ENCODE measurements at places on chromosomes 12 and 14.

- no peak for DNase-seq
These were observed 22.6 kb upstream of the TRAF3 start for GRCh38 chr14:102754370-102755262.

- no peak for DNase-seq
These were observed 11.3 kb upstream of the SNAPC1 start for GRCh38 chr14:61750708-61751474.

DNA sequence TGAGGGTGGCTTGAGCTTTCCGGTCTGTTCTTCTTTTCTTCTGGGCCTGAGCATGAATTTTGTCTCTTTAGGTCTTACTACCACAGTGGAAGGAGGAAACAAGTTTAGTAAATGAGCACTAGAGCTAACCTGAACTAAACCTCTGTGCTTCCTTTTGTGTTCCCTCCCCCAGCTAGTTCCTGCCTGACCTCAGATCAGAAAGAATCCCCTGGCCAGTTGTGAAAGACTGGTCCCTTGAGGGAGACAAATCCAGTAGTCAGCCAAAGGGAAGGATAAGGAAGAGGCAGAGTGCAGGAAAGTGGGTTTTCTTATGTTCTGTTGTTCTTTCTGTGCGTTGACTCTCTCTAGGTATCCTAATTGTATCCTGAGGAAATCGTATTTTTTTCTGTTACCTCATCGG, 17.5 kb downstream of the ZNF664 start:
- no peak for DNase-seq

- no peak for DNase-seq
These were observed 545.4 kb downstream of the FOXG1 start for GRCh38 chr14:29311983-29312382.

- DNase-seq, result no peak
These were observed 94.1 kb downstream of the PPM1H start for GRCh38 chr12:62840806-62841205.

- DNase-seq, result no peak
These were observed 79.9 kb upstream of the NCOR2 start for GRCh38 chr12:124647316-124647715.

- no peak for DNase-seq
These were observed 139.4 kb downstream of the PDE3A start for GRCh38 chr12:20507711-20508110.

- DNase-seq, result no peak
These were observed 10.2 kb upstream of the LTA4H start for GRCh38 chr12:96045566-96045965.

DNA sequence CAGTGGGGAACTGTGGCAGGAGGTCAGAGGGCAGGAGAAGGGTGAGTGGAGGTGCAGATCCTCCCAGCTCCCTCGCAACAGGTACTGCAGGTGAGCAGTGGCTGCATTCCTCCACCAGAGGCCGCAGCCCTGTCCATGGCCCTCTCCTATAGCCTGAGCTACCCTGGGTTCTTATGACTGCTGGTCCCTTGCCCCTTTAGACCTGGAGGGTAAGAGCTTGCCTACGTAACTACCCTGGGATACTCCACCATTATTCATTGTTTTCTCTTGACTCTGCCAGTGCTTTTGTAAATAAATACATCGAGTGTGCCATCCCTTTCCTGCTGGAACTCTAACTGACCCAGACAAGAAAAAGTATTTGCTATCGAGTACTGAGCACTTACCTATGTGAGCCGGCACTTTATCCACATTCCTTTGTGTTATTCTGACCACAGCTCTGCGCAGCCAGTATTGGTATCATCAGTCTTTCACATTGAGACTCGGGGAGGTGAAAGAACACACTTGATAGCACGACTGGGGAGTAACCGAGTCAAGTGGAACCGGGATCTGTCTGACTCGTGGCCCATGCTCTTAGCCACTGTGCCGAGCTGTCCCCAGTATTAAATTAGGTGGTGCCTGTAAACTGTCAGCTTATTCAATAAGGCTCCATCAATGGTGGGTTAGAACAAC, 38.5 kb downstream of the LTBP2 start:
- DNase-seq, result no peak

DNA sequence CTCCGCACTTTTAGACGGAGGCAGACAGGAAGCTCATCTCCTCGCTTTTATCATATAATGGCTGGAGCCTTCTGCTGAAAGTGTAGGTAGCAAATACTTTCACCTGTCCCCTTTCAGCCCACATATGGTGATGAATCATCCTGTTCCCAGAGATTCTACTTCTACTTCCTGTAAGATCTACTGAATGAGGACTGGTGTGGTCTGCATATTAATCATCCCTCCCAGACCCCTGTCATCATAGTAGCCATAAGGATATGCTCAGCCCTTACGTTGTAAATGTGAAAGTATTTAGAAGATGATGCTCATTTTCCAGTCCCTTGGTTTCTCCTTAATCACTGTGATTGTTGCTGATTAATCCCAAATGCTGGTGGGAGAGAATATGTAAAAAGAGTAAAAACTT, 268.2 kb upstream of the GRIP1 start:
- DNase-seq, result no peak

DNA sequence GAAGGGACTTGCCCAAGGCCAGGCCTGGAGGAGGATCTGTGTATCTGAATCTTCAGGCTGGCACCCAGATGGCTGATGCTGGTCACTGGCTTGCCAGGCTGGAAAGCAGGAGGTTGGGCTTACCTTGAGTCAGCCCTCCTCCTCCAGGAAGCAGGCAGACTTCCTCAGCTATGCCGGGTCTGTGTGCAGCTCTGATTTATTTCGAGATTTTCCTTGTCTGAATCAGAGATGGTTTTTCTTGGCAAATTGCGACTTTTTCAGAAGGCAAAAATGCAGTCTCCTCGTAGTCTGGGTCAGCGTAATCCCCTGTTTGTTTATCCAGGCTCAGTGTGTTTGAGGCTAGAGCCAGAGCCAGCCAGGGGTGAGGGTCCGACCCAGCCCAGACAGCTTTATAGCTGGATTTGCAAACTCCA, 48.9 kb downstream of the SMOC1 start:
- no peak for DNase-seq

DNA sequence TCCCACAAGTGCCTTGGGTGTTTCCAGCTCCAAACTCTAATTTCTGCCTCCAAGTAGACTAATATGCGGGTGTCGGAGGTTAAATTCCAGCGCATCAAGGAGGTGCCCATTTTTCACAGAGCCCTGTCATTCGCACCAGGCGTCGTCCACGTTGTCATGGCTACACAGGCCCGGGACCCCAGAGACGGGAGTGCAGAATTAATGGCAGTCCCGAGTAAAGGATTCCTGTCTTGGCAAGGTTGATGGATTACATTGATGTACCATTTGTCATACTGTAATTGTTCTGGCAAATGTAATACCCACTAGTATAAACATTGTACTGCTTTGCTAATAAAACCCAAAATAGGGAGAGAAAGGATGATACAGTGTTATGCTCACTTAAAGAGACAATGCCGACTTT, 222.9 kb upstream of the MYL2 start:
- no peak for DNase-seq

GRCh38 chr12:21697904-21698630, 40.4 kb upstream of the LDHB start:
- no peak for DNase-seq

GRCh38 chr14:101887219-101887618, 77.2 kb upstream of the DYNC1H1 start:
- no peak for DNase-seq

- DNase-seq, result no peak
These were observed 93.4 kb upstream of the TMEM132D start for GRCh38 chr12:129997239-129997638.

GRCh38 chr12:4134448-4135263, 138.9 kb upstream of the CCND2 start:
- DNase-seq, result no peak

DNA sequence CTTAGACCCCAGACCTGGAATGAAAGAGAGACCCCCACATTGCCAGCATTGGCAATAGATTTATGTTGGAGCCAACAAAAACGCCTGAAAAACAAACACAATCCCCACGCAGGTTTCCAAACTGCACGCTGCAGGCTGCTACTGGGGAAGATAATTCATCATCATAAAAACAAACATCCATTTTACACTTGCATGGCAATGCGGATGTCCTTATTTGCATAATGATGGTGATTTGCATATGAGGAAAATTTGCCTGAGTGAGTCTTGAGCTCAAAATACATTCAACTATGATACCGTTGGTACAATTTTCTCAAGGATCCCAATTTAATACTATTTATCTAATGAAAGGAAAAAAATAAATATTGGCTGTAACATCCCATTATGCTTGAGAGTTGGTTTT, 33.6 kb upstream of the TMEM132D start:
- DNase-seq, result no peak
